ENCODE measurements at places on chromosomes 11 and 22. TPM values are rescaled to one million over a fixed set of nuclear protein-coding genes. Genes with fewer than 3 reads are reported as not detected.

PGA5 gene
- not detected for total RNA-seq

SCT gene
- total RNA-seq = not detected

DNA sequence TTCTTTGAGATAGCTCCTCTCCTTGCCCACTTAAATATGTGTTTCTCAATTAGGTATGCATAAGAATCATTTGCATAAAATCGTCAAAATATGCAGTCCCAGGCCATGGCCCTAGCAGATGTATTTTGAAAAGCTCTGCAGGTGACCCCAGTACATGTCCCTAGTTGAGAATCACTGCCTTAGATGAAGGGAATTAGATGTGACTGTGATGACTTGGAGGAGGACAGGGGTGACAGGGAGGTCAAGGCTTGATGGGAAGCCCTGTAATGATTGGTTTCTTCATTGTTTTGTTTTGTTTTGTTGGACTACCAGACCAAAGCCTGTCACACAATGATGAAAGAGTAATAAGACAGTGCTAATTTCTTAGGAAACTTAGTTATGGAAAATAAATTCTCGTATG is 74.4 kb downstream of the TNRC6B start:
- peaks cover 38% of the 10 kb centered on the region for H3K36me3 ChIP-seq
- H3K4me1 ChIP-seq = peaks cover 60% of the 10 kb centered on the region
- H3K27ac ChIP-seq = peak overlapping the region; percentile 37
- ATAC-seq = no peak

DNA sequence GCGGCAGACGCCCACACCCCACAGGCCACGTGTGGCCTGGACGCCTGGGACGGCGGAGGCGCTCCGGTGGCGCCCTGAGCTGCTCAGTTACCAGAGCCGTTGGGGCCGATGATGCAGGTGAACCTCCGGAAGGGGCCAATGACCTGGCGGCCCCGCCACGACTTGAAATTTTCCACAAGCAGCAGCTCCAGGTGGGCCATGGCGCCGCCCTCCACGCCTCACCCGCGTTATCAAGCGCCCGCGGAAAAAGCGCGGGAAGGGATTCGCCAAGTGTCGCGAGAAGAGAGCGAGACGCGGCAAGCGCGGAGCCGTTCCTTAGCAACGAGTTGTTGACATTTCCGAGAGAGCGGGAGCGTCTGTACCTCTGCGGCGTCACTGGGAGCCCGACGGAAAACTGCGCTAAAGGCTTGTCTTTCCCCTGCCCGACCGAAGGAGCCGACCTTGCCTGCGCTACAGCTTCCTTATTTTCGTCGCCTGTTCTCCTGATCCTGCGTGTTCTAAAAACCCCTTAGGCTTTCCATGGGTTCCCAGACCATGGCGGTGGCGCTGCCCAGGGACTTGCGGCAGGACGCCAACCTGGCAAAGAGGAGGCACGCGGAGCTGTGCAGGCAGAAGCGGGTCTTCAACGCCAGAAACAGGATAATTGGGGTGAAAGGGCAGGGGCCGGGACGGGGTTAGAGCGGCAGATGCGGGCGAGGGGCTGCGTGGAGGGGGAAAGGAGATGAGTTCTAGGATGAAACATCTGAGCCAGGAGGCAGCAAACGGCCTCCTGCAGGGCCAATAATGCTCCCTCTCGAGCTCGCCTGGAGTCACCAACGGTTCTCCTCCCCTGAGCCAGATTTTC is at the start of the genes RIBC2 and SMC1B:
Gene RIBC2 (plus strand): TSS at position 326 of the 844 bp plus-strand sequence. CDS start 194 bp downstream, at position 520.
Gene SMC1B (minus strand): TSS at position 232 of the 844 bp plus-strand sequence. CDS start 32 bp downstream, at position 200.
- H3K27ac ChIP-seq = peak within 1 kb of the TSS; percentile 89
- peaks cover 5% of the 10 kb centered on the region for H3K4me1 ChIP-seq
- no peaks in the 10 kb centered on the region for H3K27me3 ChIP-seq
- peak within 1 kb of the TSS; percentile 91 for H3K4me3 ChIP-seq
- ATAC-seq = peak; percentile 97

GRCh38 chr11:2315395-2316168 is 13.8 kb downstream of the TSPAN32 start:
- H3K4me3 ChIP-seq = no peak overlapping the region
- no peaks in the 10 kb centered on the region for H3K4me1 ChIP-seq
- no peaks in the 10 kb centered on the region for H3K36me3 ChIP-seq
- no peak overlapping the region for H3K27ac ChIP-seq

- no peaks in the 10 kb centered on the region for H3K4me1 ChIP-seq
- peak; percentile 44 for ATAC-seq
- H3K27me3 ChIP-seq = peaks cover 19% of the 10 kb centered on the region
- H3K27ac ChIP-seq = no peak overlapping the region
- H3K36me3 ChIP-seq = no peaks in the 10 kb centered on the region
Observed at GRCh38 chr11:125433454-125434121, 62.5 kb downstream of the FEZ1 start.

DNA sequence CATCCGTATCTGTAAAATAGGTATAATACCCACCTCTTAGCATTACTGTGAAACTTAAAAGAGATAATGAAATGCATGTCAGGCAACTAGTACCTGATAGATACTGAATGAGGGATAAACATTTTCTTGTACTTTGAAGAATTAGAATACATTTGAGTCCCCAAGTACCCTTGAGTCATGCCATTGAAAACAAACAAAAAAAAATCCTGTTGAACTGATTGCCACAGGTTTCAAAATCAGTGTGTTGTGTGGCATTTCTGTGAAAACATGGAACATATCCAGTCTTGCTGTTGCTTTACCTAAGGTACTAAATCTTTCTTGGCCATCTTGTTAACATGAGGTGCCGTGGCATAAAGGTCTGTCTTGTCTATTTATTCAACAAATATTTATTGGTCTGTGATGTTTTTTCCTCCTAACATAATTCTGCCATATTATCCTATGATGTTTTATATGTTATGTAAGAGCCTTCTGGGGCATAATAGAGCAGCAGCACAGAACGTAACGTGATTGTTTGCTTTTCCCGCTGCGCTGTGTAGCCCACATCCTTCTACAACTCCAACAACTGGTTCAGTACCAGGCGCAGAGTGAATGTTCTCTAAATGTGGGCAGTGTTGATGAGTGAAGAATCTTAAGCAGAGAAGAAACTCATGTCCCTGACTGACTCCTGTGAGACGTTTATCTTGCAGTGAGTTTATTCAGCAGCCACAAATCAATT is 79.3 kb upstream of the RAB1B start:
- no peak overlapping the region for H3K4me3 ChIP-seq
- H3K27me3 ChIP-seq = no peaks in the 10 kb centered on the region
- no peak for ATAC-seq

DNA sequence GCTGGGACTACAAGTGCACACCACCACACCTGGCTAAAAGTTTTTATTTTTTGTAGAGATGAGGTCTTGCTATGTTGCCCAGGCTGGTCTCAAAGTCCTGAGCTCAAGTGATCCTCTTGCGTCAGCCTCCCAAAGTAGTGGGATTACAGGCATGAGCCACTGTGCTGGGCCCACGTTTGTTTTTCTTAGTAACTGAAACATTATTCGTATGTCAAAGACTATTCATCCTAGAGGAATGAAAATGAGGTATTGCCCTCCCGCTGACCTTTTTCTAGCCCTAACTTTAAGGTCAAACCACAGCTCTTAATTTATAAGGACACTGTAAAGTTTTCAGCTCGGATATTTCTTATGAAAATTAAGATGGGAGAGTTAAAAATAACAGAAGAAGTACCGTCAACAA is 33.2 kb upstream of the PAX6 start:
- no peaks in the 10 kb centered on the region for H3K4me1 ChIP-seq
- H3K4me3 ChIP-seq = no peak overlapping the region
- no peaks in the 10 kb centered on the region for H3K36me3 ChIP-seq
- peaks cover 32% of the 10 kb centered on the region for H3K27me3 ChIP-seq

DNA sequence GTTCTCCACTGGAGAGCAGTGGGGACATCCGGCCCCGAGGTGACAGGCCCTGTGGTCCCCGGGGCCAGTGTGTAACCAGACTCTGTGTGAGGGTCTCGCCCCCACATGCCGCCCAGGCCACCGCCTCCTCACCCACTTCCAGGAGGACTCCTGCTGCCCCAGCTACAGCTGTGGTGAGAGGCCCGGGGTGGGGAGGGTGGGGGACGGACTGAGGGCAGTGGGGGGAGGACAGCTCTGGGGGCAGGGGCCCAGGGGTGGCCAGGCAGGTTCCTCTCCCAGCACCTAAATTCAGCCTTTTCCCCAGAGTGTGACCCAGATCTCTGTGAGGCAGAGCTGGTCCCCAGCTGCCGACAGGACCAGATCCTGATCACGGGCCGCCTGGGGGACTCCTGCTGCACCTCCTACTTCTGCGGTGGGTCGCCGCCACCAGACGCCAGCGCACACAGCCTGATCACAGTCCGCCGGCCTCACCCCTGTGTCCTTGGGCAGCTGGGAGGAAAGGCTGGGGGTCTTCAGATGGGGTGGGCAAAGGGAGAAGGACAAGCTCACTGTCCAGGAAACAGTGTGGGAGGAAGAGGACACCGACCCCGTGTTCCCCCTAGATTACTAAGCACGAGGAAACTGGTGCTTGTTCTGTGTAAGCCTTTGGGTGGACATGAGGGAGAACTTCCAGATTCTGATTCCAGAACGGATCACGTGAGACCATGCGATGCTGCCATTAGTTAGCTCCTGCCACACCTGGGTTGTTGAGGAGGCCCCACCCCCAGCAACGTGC is 84.4 kb upstream of the MYOD1 start:
- no peak for ATAC-seq
- no peaks in the 10 kb centered on the region for H3K4me1 ChIP-seq
- no peak overlapping the region for H3K4me3 ChIP-seq

GRCh38 chr11:1778141-1778911 is 14.6 kb upstream of the CTSD start:
- H3K27me3 ChIP-seq = peaks cover 5% of the 10 kb centered on the region
- H3K36me3 ChIP-seq = no peaks in the 10 kb centered on the region
- no peaks in the 10 kb centered on the region for H3K4me1 ChIP-seq
- ATAC-seq = no peak
- H3K4me3 ChIP-seq = no peak overlapping the region
- H3K27ac ChIP-seq = no peak overlapping the region
